Ovary (tissue), 10 donors: ENCODE measurements at places on chromosomes 6 and 20. TPM values are rescaled to one million over a fixed set of nuclear protein-coding genes. Genes with fewer than 3 reads are reported as not detected.

Gene CGAS
- 1.2 TPM for total RNA-seq

- DNase-seq: no peak
Measured at GRCh38 chr20:36572701-36573102, 695 bp upstream of the TGIF2 start.

DNA sequence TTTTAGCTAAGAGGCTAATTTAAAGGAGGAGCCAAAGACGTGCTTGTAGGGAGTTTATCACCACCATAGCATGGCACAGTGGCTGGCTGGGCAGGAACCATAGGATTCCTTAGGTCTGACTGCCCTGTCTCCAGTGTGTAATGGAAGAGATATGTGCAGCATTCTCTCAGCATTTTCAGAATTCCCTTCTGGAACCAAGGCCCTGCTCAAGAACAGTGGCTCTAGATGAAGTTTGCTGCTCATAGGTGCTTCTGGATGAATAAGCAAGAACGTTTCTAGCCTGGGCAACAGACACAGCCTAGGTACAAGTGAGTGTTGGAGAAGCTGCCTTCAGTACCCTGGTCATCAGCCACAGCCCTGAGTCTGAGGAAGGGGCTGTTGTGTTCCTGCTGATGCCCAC is 69.1 kb downstream of the LCA5 start:
- DNase-seq: no peak

DNA sequence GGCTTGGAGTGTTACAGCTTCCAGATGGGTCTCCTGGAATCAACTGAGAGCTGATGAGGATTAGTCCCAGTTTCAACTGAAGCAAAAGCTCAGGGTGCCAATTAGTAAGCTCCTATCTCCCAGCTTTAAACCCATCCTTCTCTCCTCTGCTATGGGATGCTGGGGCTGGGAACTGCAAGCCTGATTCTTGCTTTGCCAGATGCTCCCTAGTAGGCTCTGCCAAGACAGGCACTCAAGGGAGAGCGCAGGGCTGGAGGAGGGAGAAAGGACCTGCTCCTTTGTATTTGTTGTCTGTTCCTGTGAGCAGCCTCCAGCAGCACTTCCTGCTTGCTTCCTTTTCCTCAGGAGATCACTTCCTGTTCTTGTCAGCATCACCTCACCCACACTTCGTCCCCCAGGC is 309.7 kb downstream of the KIF16B start:
- peak; percentile 14 for DNase-seq

DNA sequence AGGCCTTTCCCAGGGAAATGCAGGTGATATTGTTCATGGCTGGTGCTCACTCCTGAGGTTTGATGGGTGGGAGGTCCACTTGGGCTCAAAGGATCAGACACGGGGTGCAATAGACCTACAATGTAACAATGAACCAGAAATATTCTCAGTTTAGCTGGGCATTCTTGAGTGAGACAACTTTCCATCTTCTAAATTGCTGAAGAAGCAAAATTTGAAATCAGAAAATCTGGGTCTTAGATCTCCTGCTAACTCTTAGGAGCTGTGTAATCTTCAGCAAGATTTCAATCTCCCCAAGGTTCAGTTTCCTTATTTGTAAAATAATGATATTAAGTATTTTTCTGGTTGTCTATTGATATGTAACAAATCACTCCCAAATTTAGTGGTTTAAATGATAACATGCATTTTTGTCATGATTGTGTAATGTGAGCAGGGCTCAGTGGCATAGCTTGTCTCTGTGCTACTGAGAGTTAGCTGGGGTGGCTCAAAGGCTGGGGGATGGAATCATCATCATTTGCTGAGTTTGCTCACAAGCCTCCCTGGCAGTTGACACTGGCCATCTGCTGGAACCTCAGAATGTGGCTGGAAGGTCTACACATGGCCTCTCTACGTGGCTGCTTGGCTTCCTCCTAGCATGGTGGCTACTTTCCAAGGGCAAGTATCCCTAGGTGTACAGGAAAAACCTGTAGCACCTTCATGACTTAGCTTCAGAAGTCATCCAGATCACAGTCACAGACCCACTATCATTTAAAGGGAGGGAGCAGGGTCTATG is 98.8 kb downstream of the GRM1 start:
- DNase-seq: no peak

Gene POM121L2
- not detected for total RNA-seq

Gene C6orf15
- total RNA-seq: not detected
